ENCODE measurements at places on chromosomes 13 and 19.

DNA sequence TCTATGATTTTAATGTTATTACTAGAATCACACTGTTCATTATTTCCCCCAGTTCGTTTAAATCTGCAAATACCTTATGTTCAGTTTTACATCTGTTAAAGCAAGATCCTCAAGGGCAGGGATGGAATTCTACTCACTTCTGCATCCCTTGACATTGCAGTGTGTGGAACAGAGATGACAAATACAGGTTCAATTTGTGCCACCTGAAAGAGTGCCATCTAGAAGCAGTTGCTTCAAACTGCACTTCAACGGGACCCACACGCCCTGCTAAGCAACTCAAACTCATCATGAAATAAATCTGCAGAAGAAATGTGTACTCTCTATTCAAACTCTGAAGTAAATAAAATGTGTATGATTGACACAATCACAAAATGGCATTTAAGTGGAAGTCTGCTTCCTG lies 44.5 kb downstream of the RUBCNL start:
- DNase-seq: no peak

DNA sequence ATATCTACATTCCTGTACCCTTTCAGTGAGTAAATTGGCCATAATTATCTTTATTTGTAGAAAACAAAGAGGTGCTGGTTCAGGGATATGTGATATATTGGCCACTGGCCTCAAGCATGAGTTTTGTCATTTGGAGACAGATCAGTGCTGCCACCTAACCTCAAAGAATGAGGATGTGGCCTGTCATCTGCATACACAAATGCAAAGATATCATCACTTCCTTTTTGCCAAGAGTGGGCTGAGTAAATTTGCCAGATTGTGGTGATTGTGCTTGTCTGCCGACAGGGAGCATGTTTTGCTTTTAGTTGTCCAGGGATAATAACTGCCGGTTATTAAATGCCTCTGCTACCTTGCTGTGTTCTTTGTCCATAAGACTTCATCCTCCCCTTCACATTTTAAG lies 44.2 kb downstream of the WASF3 start:
- DNase-seq: no peak

GRCh38 chr13:76027131-76027530 lies 391.0 kb downstream of the LMO7 start:
- no peak for DNase-seq

DNA sequence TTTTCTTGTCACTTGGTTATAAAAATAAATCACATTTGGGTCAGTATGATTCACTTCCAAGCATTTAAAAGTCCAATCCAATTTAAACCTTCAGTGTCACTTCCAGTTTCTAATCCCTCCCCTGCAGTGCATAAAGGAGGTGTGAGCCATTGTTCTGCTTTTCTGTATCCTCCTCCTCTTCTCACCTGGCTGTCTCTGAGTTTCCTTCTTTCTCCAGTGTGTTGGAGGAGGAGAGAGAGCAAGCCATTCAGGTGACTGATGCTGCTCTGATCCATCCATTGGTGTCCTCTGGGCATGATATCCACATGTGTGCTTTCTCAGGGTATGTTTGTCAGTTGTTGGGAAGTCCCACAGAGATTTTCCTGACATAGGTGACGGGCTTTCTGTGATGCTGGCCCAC lies 1.2 kb downstream of the NUDT15 start:
- no peak for DNase-seq

Data from amniotic stem cell (primary cell).